NCI-H1930 (cell line): ENCODE measurements at places on chromosomes 5 and 9.

DNA sequence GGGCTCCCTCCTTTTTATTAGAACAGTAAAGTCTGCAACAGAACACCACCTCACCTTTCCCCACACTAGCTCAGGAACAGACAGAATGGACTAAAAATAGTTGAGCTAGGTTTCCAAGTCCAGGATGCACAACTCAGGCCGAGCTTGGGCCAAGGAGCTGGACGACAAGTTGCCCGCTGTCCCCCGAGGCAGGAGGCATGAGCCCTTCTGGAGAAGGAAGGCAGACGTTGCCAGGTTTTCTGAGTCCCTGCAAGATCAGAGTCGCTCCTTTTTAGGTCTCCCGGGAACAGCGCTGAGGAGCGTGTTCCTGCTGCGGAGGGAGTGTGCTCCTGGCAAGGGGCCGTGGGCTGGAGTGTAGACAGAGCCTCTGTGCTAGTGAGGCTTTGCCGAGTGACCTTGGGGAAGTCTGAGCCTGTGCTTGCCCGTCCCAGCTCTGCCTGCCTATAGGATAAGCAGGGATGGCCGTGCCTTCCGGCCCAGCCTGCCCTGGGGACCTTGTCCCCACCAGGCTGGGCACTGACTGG is 121.6 kb downstream of the WNK2 start:
- DNase-seq, result no peak

GRCh38 chr5:16837305-16837704 is 98.8 kb downstream of the MYO10 start:
- DNase-seq, result no peak

DNA sequence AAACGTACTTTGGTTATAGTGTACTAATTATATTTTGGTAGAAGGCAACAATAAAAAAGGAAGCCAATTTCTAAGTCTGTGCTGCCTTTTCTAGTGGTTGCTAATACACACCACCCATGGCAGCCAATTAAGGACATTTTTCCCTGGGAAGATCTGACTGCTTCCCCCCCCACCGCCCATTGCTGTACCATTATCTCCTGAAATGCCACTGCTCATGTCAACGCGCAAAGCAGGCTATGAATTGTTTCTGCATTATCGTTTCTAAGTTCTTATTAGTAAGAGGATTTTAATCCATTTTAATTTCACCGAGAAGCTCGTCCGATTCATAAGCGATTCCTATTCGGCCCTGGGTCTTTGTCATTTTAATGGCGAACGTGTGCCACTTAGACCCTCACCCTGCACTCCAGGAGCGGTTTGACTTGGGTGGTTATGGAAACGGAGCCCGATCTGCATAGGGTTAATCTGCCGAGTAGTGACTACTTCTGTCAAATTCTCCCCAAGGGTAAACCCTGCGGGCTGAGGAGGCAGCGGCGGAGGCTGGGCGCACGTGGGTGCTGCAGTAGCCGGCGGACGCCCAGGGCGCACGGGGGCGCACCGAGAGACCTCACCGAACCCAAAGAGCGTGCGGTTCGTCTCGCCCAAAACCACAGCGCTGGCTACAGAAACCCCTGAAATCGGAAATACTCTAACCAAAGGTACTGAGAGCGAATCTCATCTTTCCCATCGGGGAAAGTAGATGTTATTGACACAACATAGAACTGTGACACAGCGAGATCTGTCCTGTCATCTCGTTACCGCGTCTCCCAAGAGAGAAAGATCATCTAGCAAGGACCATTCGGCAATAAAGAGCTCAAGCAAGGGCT is 55.8 kb upstream of the SHC3 start:
- DNase-seq, result peak; percentile 4

DNA sequence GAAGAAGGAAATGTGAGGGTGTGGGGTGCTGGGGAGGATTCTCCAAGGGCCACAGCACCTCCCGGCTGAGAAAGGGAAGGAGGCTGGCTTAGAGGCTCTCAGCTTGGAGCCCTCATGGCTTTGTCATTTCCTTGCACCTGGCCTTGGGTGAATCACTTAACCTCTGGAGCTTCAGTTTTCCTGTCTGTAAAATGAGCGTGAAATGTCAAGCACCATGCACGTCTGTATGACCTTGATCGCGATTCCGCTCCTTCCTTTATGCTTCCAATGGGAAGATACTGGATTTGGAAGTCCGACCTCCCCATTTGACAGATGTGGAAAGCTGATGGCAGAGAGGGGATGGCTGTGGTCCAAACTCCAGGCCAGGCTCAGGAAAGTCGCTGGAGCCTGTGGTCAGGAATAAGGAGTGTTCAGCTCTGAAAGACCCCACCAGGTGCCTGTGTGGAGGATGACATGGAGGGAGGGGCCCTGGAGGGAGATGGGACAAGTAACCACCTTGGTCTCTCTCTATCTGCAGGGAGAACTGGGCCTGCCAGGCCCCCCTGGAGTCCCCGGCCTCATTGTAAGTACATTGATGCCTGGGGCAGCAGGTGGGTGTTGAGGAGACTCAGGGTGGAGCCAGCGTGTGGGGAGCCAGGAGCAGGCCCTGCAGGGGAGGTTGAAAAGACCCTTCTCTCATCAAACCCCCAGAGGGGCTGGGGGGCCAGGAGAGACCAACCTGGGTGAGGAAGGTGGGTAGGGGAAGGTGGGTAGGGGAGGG is 66.5 kb downstream of the COL27A1 start:
- DNase-seq, result no peak

DNA sequence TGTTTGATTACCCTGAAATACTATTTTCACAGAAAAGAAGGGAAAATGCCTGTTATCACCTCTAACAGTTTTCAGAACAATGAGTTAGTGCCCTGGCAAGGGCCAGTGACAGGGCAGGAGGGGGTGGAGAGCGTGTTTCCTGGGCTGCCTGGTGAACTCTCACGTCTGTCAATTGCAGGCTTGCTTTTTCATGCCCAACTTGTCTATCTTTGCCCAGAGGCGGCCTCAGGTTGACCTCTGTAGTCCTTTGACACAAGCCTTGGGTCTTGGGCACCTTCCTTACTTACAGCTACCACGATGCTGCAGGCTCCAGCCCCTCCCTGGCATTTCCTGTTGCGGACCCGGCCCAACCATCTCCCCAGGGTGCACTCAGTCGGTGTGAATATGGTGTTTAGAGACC is 2.2 kb upstream of the CEL start:
- DNase-seq, result no peak

DNA sequence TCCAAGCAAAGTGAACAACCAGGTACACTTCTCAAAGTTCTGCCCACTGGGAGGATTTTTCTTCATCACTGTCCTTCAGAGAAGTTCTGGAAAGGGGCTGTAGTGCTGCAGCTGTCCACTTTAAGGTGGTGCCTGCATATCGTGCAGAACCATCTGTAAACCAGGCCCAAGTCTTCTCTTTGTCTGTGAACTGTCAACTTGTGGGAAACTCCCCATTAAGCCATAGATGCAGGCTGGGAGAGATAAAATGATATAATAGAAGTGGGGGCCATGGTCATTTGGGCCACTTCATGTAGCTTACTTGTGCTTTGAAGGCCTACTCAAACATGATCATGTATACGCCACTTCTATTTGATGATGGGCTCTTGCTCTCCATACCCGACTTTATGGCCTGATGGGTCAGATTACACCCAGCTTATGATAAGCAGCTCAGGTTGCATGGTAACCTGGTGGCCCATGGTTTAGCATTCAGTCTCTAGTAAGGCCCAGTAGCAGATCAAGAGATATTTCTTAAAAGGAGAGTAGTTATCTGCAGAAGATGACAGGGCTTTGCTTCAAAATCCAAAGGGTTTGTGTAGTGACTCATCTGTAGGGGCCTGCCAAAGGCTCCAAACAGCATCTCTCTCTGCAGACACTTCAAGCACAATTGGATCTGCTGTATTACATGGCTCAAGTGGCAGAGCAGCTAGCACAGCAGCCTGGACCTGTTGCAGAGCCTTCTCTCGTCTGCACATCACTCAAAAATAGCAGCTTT is 15.7 kb upstream of the BTF3 start:
- no peak for DNase-seq

GRCh38 chr9:8332871-8333270 is 533.3 kb upstream of the DMAC1 start:
- DNase-seq, result no peak

DNA sequence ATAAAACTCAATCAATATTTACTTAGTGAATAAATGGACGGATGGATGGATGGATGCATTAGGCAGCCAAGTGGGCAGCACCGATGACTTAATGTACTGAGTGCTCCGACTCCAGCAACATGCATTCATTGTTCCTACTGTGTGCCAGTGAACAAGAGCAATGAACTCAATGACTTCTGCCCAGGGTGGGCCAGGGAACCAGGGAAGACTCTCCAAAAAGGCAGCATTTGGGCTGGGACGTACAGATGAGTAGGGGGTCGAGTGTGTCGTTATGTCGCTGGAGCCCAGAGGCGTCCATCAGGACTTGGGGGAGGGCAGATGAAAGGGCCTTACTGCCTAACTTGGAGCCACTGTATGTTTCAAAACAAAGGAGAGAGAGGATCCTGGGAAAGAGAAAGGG is 126.4 kb downstream of the KCNIP1 start:
- no peak for DNase-seq

DNA sequence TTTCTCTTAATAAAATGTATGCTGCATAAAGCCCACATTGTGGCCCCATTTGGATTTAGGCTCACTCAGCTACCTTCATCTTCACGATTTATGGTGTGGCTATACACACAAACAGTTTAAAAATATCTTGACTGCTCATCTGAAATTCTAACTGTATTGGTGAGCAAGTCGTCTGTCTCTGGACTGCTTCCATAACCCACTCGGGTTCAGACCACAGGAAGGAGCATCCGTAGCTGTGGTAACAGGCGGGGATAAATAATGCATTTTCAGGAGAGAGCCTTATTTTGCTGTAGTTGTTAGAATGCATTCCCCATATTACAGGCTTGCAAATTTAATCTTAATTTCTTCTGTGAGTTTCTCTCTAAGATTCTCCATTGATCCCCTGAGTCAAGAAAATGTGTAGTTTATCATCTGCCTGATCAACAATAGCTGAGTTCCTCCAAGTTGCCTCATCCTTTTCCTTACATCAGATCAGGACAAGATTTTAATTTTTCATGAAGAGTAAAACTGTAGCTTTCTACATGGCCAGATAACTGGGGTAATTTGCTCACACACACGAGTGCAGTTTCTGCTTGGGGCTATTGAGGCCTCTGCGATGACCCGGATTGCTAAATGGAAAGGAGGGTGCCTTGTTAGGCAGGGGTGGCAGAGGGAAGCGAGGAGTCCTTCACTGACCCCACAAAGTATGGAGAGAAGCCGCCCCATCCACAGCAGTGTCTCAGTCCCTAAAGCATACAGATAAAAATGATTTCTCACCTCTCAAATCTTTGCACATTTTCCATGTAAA is 133.9 kb downstream of the FSTL4 start:
- DNase-seq, result no peak

DNA sequence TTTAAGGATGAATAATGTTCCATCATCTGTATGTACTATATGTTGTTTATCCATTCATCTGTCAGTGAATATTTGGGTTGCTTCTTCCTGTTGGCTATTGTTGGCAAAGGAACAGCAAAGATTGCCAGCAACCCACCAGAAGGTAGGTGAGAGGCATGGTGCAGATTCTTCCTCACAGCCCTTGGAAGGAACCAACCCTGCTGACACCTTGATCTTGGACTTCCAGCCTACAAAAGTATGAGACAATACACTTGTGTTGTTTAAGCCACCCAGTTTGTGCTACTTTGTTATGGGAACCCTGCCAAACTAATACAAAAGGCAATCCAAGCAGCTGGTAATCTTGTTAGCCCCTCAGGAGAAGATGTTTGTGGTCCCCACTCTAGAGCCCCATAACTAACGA is 122.0 kb downstream of the CARTPT start:
- no peak for DNase-seq

DNA sequence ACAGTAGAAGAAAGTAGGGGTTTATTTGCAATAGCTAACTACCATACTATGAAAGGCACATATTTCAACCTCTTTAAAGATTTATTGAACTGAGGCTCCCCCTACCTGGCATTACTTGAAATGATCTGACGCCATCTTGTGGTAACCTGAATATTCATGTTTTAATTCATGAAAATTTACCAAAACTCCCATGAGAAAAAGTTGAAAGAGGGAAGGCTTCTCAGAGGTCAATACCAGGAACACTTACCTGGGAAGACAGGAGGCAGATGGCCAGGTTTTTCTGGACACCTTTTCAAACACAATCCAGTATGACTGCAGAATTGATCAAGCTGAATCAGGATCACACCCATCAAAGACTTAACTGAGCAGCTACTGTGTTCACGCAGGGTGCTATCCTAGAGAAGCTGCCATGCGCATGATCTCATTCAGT is 9.4 kb downstream of the PRELID2 start:
- DNase-seq, result no peak

DNA sequence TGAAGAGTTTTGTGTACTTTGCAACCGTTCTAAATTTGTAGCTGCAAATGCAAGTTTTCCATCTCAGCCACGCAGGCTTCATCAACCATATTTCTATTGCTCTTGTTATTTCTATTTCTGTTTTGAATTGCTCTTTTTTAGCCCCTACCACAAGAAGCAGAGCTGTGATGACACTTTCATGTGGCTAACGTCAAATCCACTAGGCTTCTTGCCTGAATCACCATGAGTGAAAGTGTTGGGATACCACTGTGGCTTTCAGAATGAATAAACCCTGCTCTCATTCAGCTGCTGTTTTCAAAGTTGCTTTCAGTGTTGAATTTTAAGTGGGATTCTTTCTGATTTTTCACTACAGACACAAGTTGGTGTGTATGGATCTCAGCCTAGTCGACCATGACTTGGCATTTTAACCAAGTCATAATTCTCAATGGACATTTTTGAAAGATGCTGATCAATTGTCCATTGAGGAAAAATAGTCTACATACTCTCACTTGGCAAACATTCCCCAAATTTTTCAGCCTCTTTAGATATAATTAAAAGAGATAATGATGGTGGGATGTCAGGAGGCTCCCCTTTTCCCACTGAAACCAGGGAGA is 41.0 kb upstream of the MTAP start:
- DNase-seq, result no peak

DNA sequence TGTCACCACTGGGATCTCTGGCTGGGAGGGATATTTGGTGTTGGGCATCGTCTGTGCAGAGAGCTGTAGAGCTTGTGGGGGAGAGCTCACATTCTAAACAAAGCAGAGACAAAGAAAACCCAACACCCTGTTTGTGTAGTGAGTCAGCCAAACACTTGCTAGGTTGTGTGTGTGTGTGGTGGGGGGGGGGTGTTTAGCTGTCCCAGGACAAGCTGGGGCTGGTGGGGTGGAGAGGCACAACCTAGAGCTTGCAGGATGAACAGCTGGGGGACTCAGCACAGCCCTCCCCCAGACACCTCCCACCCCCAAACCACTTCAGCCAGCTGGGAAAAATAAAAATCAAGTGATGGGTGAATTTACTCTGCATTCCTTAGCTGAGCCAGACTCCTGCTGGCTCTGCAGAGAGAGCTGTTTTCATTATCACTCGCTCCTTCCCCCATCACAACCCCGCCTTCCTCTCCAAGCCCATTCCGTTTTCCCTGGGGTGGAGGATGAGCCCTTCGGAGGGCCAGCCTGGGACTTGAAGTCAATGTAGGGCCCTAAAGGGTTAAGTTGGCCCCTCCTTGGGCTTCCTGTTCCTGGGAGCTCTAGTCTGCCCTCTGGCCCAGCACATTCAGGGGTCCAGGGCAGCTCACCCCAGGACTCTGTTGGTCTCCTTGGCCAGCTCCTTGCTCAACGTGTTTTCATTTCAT is 2.6 kb downstream of the OLFML2A start:
- no peak for DNase-seq

- DNase-seq, result no peak
Observed at GRCh38 chr5:140152022-140152999, 22.7 kb upstream of the CYSTM1 start.
